Effector memory CD4-positive, alpha-beta T cell (primary cell): ENCODE measurements at places on chromosomes 6 and 20.

DNA sequence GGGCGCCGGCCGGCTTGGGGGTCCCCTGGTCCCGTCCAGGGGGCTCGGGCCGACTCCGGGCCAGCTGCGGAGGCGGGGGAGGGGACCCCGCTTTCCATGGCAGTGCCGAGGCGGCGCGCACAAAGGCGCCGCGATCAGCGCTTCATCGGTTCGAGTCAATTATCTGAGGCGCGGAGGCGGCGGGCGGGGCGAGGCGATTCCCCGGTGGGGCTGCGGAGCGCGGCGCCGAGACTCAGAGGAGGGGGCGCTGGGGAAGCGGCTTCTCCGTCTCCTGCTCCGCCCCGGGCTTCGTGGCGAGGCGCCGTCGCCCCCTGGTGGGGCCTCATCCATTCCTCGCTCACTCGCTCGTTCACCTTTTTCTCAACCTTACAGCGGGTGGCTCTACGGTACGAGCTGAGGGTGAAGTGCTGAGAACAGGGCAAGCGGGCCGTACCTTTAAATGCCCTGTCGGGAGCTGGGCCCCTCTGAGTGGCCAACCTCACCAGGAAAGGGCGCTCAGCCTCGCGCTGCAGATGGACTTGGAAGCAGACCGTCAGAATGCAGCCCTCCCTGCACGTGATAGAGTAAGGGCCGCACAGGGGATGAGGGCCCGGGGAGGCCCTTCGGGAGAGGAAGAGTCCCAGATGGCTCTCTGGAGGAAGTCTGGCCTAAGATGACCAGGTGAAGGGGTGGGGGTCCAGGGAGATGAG is 39.9 kb downstream of the SLC52A3 start:
- H3K4me1 ChIP-seq, result peaks cover 3% of the 10 kb centered on the region
- DNase-seq, result no peak
- no peak overlapping the region for H3K4me3 ChIP-seq
- no peak overlapping the region for H3K27ac ChIP-seq
- H3K36me3 ChIP-seq, result no peaks in the 10 kb centered on the region

DNA sequence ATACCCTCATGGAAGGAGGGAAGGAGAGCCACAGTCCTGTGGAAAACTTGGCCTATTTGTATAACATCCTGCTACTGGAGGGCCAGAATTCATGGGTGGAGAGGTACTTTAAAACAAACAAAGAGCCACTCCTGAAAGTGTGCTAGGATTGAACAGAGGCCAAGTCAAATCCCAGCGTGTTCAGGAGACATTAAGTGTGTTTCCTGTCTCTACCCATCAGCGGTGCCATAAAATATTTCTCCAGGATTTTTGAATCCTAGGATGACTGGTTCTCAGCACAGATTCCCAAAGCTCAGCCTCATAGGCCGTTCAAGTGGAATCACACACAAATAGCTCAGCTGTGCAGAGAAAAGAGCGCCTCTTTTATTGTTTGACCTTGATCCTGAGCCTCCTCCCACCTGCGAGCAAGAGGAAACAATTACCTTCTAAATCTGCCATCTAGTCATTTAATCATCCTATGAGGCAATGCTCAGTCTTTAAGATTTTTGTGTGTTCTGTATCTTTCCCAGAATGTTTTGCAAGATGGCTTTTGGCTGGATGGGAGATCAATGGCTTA is 31.8 kb upstream of the RALGAPA2 start:
- H3K36me3 ChIP-seq, result no peaks in the 10 kb centered on the region
- H3K4me3 ChIP-seq, result no peak overlapping the region
- no peaks in the 10 kb centered on the region for H3K27me3 ChIP-seq

GRCh38 chr6:9499709-9500108 is 915.2 kb downstream of the TFAP2A start:
- H3K4me3 ChIP-seq, result no peak overlapping the region
- no peaks in the 10 kb centered on the region for H3K27me3 ChIP-seq
- no peak overlapping the region for H3K27ac ChIP-seq
- H3K36me3 ChIP-seq, result no peaks in the 10 kb centered on the region

DNA sequence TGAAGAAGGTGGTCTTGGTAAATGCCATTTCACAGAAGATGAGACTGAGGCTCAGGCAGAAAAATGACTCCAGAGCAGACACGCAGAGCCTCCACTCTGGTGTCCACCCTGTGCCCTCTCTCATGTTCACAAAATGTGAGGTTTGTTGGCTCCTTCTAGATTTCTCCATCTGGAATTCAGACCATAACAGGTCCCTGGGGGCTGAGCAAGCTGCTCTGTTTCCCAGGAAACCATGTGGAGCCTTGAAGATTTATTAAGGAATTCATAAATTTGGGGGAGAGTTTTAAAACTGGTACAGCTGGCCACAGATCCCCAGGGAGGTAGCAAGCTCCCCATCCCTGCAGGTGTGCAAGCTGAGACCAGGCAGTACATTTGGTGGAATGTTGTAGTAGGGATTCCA is 38.8 kb upstream of the SIRPA start:
- H3K27ac ChIP-seq, result no peak overlapping the region
- H3K36me3 ChIP-seq, result no peaks in the 10 kb centered on the region
- H3K4me1 ChIP-seq, result no peaks in the 10 kb centered on the region
- DNase-seq, result no peak
- no peaks in the 10 kb centered on the region for H3K27me3 ChIP-seq
- no peak overlapping the region for H3K4me3 ChIP-seq

DNA sequence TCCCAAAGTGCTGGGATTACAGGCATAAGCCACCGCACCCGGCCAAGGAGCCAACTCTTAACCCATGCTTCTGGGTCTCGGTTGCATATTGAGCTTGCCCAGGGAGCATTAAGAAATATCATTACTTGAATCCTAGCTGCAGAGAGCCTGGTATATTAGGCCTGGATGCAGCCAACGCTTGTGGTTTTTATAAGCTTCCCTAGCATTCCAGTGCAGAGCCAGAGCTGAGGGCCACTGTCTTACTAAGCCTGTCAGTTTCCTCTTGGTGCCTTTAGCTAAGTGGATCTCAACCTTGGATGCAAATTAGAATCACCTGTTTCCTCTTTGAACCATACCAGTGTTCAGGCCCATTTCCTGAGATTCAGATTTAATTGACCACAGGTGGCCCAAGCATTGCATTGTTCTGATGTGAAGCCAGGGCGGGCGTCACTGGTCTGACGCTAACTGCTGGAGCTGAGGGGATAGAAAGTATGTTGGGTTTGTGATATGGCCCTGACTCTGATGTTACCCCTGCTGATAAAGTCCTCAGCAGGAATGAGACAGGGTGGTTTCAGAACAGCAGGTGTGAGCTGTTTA is 76.3 kb downstream of the BTBD3 start:
- H3K36me3 ChIP-seq, result no peaks in the 10 kb centered on the region
- H3K27me3 ChIP-seq, result no peaks in the 10 kb centered on the region
- H3K27ac ChIP-seq, result no peak overlapping the region
- no peaks in the 10 kb centered on the region for H3K4me1 ChIP-seq

DNA sequence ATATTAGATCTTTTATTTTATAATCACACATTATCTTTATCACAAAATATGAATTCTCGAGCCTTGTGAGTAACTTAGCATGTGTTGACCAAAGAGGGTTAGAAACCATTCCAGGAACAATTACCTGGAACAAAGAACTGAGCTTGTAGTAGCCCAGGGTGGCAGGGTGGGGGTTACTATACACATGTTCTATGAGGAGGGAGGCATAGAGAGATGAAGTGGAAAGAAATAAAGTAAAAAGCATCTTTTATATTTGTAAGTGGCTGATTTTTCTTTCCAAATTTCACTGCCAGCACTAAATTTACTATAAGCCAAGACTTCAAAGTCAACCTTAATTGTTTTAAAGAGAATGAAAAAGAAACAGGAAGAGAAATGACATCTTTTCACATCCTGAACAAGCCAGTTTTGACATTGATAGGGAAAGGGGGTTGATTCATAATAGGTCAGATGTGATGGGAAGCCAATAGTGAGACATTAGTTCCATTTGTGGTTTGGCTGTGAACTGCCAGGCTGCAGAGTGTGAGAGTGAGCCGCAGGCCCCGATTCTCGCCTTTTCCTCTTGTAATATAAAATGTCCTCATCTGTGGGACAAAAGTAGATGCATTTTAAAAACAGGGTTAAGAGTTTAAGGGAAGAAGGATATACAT is 52.7 kb upstream of the MYB start:
- no peaks in the 10 kb centered on the region for H3K36me3 ChIP-seq
- no peak overlapping the region for H3K4me3 ChIP-seq
- no peaks in the 10 kb centered on the region for H3K27me3 ChIP-seq
- DNase-seq, result peak; percentile 20
- no peak overlapping the region for H3K27ac ChIP-seq

DNA sequence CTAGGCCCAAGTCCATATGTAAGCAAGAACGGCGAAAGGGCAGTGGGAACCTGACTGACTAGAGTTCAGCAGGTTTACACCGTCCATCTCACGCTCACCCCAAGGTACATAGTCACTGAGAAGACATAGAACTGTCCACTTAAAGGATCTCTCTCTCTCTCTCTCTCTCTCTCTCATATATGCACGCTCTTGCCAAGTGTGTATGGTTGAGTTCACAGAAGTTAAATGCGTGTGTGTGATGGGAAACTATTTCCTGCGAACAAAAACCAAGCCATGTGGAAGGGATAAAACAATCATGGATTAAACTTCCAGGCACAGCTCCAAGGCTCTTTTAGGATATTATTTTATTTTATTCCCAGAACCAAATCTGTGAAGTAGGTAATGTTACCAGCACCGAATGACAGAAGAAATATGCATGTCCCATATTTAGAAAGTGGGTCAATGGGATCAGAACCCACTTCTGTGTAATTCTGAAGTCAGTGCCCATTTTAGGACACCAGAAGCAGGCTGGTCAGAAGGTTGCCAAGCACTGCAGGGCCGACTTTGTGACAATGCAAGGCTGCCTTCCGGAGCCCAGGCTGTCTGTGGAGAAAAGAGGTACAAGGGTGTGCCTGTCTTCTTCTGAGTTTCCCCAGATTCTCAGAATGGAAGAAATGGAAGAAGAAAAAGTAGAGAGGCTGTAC is 49.2 kb upstream of the MAP7 start:
- H3K4me1 ChIP-seq, result peaks cover 3% of the 10 kb centered on the region
- DNase-seq, result no peak
- H3K36me3 ChIP-seq, result peaks cover 27% of the 10 kb centered on the region
- H3K4me3 ChIP-seq, result no peak overlapping the region
- no peaks in the 10 kb centered on the region for H3K27me3 ChIP-seq

DNA sequence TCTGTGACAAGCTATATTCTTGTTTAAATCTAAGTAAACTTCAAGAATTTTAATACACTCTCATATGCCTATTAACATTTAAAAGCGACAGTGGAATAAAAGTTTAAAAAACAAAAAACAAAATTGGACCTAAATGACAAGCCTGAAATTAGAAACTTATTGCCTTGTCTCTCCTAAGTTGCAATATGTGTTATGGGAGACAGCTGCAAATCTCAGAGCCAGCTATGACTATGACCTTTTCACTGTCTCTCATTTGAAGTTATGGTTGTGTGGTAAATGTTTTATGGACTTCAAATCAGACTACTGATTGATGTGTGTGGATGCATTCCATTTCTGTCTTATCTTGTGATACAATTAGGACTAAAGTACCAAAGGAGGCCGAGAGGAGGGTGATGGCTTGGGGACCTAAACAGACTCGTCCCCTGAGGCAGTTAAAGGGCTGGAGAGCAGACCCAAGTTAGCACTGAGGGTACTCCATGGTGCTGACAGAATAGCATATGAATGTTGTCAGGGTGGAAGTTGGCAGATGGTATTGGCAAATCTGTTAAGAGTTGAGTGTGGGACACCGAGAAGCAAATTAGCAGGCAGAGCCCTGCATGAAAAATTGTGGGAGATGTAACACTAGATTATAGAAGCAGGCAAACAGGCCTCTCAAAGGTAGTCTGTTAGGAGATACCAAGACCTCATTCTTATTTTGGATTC is 930.1 kb upstream of the MAN1A1 start:
- H3K36me3 ChIP-seq, result no peaks in the 10 kb centered on the region
- H3K4me3 ChIP-seq, result no peak overlapping the region
- H3K4me1 ChIP-seq, result no peaks in the 10 kb centered on the region
- H3K27ac ChIP-seq, result no peak overlapping the region
- DNase-seq, result no peak

DNA sequence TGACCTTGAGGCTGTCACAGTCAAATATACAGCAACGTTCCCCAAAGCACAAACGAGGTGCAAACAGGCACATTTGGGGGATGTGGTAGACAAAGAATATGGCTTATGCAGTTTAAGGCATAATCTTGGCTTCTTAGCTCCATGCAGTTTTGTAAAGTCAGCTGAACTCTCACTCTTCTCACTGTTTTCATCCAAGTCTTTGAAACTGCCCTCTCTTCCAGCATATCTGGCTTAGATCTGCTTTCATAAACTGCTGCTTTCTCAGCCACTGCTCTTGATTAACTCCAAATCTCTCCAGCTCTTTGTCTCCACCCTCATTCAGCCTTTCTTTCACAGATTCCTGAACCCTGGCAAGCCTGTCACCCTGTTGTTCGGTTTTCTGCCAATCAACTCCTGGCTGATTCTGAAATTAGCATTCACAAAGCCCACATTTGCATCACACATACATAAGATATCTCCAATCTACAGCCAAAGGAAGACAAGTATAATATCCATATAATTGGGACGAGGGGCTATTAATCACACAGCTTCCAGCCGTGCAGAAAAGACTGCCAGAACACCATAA is 301.1 kb upstream of the RNF217 start:
- H3K27ac ChIP-seq, result no peak overlapping the region
- H3K4me3 ChIP-seq, result no peak overlapping the region
- no peaks in the 10 kb centered on the region for H3K27me3 ChIP-seq
- H3K36me3 ChIP-seq, result no peaks in the 10 kb centered on the region

DNA sequence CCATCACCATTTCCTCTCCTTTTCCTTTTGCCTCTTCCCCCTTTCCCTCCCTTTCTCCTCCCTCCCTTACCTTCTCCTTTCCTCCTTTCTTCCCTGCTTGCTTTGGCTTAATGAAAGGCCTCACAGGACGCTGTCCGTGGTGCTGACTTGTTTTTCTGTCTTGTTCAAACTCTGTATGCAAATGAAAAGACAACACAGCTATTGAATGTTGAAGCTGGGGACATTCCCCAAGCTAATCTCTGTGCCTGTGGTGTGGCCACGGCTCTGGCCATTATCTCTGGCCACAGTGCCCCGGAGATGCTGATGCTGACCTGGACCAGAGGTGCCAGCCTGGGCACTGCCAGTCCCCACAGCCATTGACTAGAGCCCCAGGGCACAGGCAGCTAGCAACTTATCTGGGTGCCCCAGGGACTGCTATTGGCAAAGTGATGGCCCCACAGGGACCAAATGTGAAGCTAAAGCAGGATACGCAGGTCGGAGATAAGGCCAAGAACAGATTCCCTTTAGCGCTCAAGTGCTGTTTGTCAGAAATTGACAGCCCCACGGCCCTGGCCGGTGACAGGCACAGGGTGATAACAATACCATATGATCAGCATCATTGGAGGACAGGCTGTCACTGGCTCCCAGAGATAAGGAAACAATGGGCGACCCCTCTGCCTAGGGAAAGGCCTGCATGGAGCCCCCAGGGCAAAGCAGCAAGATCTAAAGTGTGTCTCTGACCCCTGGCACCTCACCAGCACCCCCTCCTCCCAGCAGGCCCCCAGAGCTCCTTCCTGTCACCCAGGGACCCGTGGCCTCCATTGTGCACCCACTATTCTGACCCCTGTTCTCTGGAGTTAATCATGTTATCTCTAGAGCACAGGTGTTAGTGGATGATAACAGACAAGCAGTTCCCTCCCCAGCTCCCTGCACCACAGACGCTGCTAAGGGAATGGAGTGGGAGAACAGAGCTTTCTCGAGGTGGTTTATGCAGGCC is 31.6 kb upstream of the SLC32A1 start:
- no peaks in the 10 kb centered on the region for H3K36me3 ChIP-seq
- peak; percentile 13 for DNase-seq
- peaks cover 7% of the 10 kb centered on the region for H3K27me3 ChIP-seq

GRCh38 chr6:5294392-5295211 is 33.3 kb downstream of the FARS2 start:
- H3K27ac ChIP-seq, result no peak overlapping the region
- DNase-seq, result no peak
- no peaks in the 10 kb centered on the region for H3K27me3 ChIP-seq
- H3K36me3 ChIP-seq, result no peaks in the 10 kb centered on the region
- no peaks in the 10 kb centered on the region for H3K4me1 ChIP-seq
